Testis (tissue), 5 donors: ENCODE measurements at places on chromosomes 1 and 21. TPM values are rescaled to one million over a fixed set of nuclear protein-coding genes. Genes with fewer than 3 reads are reported as not detected.

Gene FALEC
- not detected for polyA plus RNA-seq

Gene TAS1R1
- polyA plus RNA-seq: 5.1 TPM

Gene MIB2
- polyA plus RNA-seq: 38.7 TPM

Gene KLHDC9
- polyA plus RNA-seq: 144 TPM

Gene S100A7
- polyA plus RNA-seq: not detected

Gene LCE3D
- polyA plus RNA-seq: not detected

Gene SPRR1B
- polyA plus RNA-seq: not detected

Gene CELA3B
- 0.34 TPM for polyA plus RNA-seq

Gene ARHGEF16
- 5.7 TPM for polyA plus RNA-seq
